ENCODE measurements at places on chromosomes 4 and X.

DNA sequence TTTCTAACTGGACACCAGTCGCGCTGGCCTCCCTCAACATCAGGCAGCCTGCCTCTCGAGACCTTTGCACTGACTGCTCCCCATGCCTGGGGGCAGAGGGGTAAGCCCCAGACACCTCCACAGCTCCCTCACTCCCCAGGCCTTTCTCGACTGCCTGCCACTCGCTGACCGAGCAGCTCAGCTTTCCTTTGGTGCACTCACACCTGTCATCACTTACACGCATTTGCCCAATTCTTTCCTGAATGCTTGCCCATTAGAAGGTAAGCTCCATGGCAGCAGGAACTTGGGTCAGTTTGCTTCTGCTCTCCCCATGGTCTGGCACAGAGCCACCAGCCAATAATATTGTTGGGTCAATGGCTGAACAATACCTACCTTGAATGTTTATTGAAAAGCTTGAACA is 32.2 kb upstream of the PROM1 start:
- no peaks in the 10 kb centered on the region for H3K36me3 ChIP-seq
- H3K27me3 ChIP-seq = no peaks in the 10 kb centered on the region
- H3K4me1 ChIP-seq = no peaks in the 10 kb centered on the region
- H3K27ac ChIP-seq = no peak overlapping the region
- H3K4me3 ChIP-seq = no peak overlapping the region
- DNase-seq = no peak

DNA sequence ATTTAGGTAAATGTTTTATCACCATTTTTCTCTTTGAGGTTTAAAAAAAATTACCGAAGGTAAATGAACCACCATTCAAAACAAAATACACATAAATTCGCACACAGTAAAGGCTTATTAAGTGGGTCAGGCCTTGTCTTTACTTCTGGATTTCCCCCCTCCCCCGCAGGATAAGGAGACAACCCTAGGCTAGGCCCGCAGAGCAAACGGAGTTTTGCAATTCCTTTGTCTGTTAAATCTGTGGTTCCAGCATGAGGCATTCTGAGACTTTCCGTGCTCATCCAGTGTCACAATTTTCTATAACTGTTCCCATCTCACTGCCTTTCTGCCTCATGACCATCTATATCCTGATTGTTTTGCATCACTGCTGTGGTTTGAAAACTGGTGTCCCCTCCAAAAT is 307.4 kb downstream of the DCHS2 start:
- H3K4me1 ChIP-seq = no peaks in the 10 kb centered on the region
- DNase-seq = no peak
- no peaks in the 10 kb centered on the region for H3K36me3 ChIP-seq

- no peaks in the 10 kb centered on the region for H3K27me3 ChIP-seq
- no peak overlapping the region for H3K27ac ChIP-seq
- DNase-seq = no peak
- no peaks in the 10 kb centered on the region for H3K36me3 ChIP-seq
Measured at GRCh38 chrX:149521438-149521837, 16.3 kb upstream of the IDS start.

GRCh38 chr4:55866290-55866907 is 13.0 kb downstream of the EXOC1 start:
- no peaks in the 10 kb centered on the region for H3K27me3 ChIP-seq
- H3K36me3 ChIP-seq = peaks cover 72% of the 10 kb centered on the region
- H3K4me3 ChIP-seq = no peak overlapping the region
- peak overlapping the region; percentile 48 for H3K27ac ChIP-seq
- DNase-seq = no peak

DNA sequence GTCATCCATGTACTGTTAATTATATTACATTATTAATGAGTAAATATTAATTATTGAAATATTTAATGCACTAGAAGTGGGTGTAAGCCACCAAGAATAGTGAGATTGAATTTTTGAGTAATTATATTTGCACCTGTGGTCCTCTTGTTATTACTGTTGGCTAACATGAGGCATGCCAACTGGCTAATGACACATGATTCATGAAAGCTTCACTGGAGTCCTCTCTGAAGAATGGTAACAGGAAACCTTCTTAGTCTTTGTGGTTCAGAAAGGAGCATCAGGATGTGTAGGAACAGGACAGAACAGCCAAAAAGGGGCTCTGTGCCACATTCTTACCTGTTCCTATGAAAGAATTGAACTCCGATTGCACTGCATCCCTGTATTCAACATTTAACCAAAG is 65.2 kb downstream of the SLC4A4 start:
- no peaks in the 10 kb centered on the region for H3K4me1 ChIP-seq
- H3K27ac ChIP-seq = no peak overlapping the region
- H3K4me3 ChIP-seq = no peak overlapping the region
- DNase-seq = no peak
- no peaks in the 10 kb centered on the region for H3K36me3 ChIP-seq

GRCh38 chrX:19742826-19743225 is 144.6 kb downstream of the SH3KBP1 start:
- peaks cover 15% of the 10 kb centered on the region for H3K4me1 ChIP-seq
- H3K27ac ChIP-seq = no peak overlapping the region
- no peak for DNase-seq
- no peak overlapping the region for H3K4me3 ChIP-seq
- no peaks in the 10 kb centered on the region for H3K27me3 ChIP-seq
- no peaks in the 10 kb centered on the region for H3K36me3 ChIP-seq

DNA sequence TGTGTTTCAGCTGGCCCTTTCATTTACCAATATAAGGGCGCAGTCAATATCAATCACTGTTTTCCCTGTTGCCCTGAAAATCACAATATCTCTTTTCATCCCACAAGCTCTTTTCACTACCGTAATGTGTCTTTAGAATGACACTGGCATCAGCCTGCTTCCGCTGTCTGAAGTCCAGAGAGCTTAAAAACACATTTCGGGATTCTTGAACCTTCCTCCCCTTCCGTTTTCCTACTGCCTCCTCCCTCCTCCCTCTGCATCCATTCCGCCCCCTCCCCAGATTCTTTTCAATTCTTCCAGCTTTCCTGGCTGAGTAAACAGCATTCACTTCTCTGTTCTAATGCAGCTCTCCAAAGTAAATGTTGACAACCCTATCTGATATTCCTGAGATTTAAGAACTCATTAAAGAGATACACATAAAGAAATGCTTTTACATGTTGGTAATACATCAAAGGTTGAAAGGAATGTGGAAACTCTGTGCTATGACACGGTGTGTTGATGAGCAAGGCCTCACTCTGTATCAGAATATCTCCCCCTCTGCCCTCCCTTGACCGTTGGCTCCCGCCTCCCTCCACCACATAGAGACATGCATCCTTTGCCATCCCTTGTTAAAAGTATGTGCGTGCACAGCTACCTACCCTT is 83.5 kb upstream of the SPRY1 start:
- no peaks in the 10 kb centered on the region for H3K27me3 ChIP-seq
- no peak overlapping the region for H3K27ac ChIP-seq
- H3K36me3 ChIP-seq = no peaks in the 10 kb centered on the region
- no peak overlapping the region for H3K4me3 ChIP-seq
- no peak for DNase-seq

GRCh38 chrX:85309717-85310116 is 65.9 kb downstream of the ZNF711 start:
- DNase-seq = no peak
- H3K4me3 ChIP-seq = no peak overlapping the region
- H3K27ac ChIP-seq = no peak overlapping the region
- H3K4me1 ChIP-seq = no peaks in the 10 kb centered on the region
- no peaks in the 10 kb centered on the region for H3K36me3 ChIP-seq
- no peaks in the 10 kb centered on the region for H3K27me3 ChIP-seq

- no peak for DNase-seq
- no peak overlapping the region for H3K27ac ChIP-seq
- H3K4me1 ChIP-seq = peaks cover 21% of the 10 kb centered on the region
- no peaks in the 10 kb centered on the region for H3K36me3 ChIP-seq
Measured at GRCh38 chr4:85740431-85740861, 265.5 kb downstream of the ARHGAP24 start.

GRCh38 chr4:28221536-28221935 is 1360.9 kb downstream of the STIM2 start:
- no peaks in the 10 kb centered on the region for H3K27me3 ChIP-seq
- DNase-seq = no peak
- H3K4me1 ChIP-seq = no peaks in the 10 kb centered on the region
- H3K4me3 ChIP-seq = no peak overlapping the region
- no peaks in the 10 kb centered on the region for H3K36me3 ChIP-seq
- no peak overlapping the region for H3K27ac ChIP-seq

GRCh38 chr4:143320113-143320512 is 16.6 kb upstream of the GAB1 start:
- no peak overlapping the region for H3K4me3 ChIP-seq
- DNase-seq = no peak
- H3K27ac ChIP-seq = no peak overlapping the region
- H3K36me3 ChIP-seq = no peaks in the 10 kb centered on the region
- H3K4me1 ChIP-seq = no peaks in the 10 kb centered on the region

DNA sequence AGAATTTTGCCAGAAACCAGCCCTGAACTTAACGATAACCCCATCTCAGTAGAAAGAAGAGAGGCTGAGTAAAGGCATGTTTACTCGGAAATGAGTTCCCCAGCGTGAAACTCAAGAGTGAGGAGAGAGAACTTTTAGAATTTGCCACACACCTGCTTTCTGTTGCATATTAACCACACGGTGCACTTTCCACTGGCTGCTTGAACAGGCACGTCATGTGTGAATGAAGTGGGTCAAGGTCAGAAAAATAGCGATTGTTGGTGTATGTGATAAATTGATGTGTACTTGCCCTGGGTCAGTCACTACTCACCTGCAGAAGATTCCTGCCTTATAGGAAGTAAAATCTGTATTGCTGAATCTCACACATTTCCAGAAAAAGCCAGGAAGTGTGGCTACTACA is 395.7 kb downstream of the TRIML1 start:
- H3K27ac ChIP-seq = no peak overlapping the region
- no peak for DNase-seq
- no peaks in the 10 kb centered on the region for H3K27me3 ChIP-seq
- no peak overlapping the region for H3K4me3 ChIP-seq
- no peaks in the 10 kb centered on the region for H3K4me1 ChIP-seq

GRCh38 chrX:148185631-148186030 is 204.5 kb downstream of the FMR1NB start:
- H3K4me3 ChIP-seq = no peak overlapping the region
- H3K4me1 ChIP-seq = no peaks in the 10 kb centered on the region
- DNase-seq = no peak
- no peak overlapping the region for H3K27ac ChIP-seq
- no peaks in the 10 kb centered on the region for H3K36me3 ChIP-seq

GRCh38 chrX:96424007-96424406 is 260.6 kb upstream of the DIAPH2 start:
- H3K4me1 ChIP-seq = peaks cover 4% of the 10 kb centered on the region
- H3K27me3 ChIP-seq = no peaks in the 10 kb centered on the region
- no peaks in the 10 kb centered on the region for H3K36me3 ChIP-seq
- no peak for DNase-seq
- no peak overlapping the region for H3K4me3 ChIP-seq

DNA sequence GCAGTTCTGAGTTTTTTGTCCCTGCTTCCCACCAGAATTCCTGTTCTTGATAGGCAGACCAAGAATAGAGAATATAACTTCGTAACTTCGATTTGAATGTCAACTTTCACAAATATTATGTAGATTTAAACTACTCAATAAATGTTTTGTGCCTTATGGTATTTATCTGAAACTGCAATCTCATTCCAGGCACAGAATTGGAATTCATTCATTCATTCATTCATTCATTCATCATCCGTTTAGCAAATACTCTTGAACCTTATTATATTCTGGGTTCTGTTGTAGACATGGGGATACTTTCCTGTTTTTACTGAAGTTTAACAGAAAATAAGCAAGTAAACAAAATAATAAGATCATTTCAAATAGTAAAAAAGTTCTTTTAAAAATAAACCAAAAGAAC is 324.4 kb downstream of the UNC5C start:
- H3K36me3 ChIP-seq = no peaks in the 10 kb centered on the region
- H3K4me3 ChIP-seq = no peak overlapping the region
- no peak for DNase-seq
- H3K27me3 ChIP-seq = no peaks in the 10 kb centered on the region
- no peaks in the 10 kb centered on the region for H3K4me1 ChIP-seq
- H3K27ac ChIP-seq = no peak overlapping the region

GRCh38 chr4:85168234-85168834 is 201.8 kb upstream of the WDFY3 start:
- no peak for DNase-seq
- H3K4me3 ChIP-seq = no peak overlapping the region
- H3K27ac ChIP-seq = no peak overlapping the region
- H3K4me1 ChIP-seq = no peaks in the 10 kb centered on the region
- H3K36me3 ChIP-seq = no peaks in the 10 kb centered on the region
- H3K27me3 ChIP-seq = no peaks in the 10 kb centered on the region

DNA sequence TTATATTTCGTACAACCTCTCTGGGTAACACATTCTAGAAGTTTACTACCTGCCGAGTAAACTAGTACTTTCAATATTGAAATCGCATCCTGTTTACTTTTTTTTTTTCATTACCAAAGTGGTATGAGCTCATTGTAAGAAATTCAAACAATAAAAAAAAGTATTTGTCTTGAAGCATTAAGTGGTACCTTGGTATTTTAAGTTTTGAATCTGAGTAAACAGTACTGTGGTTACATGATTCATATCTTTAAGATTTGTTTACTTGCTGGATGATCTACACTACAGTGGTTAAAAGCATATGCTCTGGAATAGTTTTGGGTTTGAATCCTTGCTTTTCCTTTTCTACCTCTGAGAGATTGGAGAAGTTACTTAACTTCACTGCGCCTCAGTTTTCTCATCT is 3.8 kb upstream of the MMGT1 start:
- peaks cover 3% of the 10 kb centered on the region for H3K4me1 ChIP-seq
- no peak for DNase-seq
- H3K27me3 ChIP-seq = no peaks in the 10 kb centered on the region
- no peaks in the 10 kb centered on the region for H3K36me3 ChIP-seq

DNA sequence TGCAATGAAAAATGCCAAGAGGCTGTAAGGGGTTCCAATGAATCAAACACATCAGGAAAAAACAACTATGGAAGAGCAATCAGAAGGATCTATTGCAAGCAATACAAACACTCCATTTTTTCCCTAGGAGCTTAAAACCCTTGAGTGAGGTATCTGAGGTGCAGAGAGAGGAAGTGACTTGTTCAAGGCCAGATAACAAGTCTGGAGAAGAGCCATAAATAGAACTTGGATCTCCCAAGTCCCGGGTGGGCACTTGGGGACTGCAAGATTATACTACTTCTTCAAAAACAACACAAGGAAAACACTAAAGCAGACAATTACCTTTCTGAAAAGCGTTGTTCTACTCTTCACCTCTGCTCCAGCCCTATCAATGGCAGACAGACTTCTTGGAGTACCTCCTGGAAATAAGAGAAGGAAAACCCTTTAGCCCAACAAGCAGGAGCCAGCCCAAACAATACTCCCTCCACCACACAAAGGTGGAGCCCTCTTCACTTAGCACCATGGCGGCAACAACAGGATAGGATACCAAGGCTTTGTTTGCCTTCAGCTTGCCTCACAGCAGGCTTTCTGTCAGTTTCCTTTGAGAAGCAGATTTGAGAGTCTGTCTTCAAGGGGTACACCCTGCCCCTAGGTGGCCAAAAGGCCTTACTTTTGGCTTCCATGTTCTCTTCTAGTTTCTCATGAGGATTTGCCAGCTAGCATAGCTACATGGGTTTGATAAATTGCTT is 26.0 kb downstream of the AIFM1 start:
- no peak overlapping the region for H3K27ac ChIP-seq
- H3K36me3 ChIP-seq = peaks cover 42% of the 10 kb centered on the region
- H3K4me1 ChIP-seq = no peaks in the 10 kb centered on the region
- no peaks in the 10 kb centered on the region for H3K27me3 ChIP-seq

Data from upper lobe of right lung (tissue), 1 donor.